ENCODE measurements at places on chromosomes 3 and 15.

DNA sequence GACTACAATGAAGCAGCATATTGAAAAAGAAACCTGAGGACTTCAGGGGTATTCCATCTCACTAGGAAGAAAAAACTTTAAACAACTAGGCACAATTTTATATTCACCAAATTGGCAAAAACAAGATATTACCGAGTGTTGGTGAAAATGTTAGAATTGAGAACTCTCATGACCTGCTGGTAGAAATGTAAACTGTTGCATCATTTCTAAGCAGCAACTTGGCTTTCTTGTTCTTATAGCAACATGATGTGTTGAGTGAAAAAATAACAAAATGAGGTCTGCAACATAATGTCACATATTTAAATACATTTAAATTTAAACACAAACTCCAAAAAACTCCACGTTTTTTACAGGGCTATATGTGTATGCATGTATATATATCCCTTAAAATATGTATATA is 59.0 kb upstream of the SPPL2A start:
- DNase-seq = no peak

DNA sequence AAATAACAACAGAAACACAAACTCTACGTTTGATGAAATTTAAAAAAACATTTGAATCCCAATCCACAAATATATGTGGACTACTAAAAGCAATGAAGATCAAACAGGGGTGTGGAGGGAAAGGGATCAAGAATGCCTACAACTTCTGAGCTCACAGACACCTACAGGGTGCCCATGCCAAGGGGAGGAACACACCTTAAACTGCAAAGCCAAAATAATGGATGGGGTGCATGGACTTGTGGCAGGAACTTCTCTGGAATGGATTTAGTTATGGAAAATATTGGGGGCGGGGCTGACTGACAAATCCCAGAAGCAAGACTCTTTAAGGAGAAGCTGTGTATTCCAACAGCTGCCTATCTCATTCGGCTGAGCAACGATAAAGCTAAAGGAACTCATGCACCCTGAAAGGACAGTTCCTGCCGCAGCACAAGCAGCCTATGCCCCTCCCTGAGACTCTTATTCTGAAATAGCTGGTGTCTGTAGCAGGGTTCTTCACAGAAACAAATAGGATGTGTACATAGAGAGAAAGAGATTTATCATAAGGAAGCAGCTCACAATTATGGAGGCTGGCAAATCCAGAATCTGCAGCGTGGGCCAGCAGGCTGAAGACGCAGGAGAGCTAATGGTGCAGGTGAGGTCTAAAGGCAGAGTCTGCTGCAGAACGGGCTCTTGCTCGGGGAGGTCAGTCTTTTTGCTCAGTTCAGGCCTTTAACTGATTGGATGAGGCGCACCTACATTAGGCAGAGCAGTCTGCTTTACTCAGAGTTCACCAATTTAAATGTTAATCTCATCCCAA is 24.5 kb upstream of the PLA2G4D start:
- DNase-seq = no peak

GRCh38 chr15:93997071-93997658 is 234.2 kb upstream of the MCTP2 start:
- DNase-seq = no peak

- DNase-seq = no peak
Measured at GRCh38 chr15:99703603-99704443, 29.4 kb downstream of the LYSMD4 start.

DNA sequence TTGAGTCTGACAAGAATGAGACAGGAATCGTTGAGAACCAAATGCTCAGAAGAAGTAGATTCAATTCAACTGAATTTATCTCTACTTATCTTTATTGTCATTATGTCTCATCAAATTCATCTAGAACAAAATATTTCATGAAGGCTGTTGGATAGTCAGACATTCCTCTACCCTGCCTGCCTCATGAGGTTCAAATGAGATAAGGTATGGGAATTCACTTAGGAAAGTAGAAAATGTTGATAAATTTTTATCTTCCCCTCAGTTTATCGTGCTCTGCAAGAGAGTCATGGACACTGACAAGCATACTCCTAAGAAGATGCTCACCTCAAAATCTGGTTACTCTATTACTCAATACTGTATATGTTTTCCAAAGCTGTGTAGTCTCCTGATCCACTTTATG is 149.7 kb upstream of the CDIN1 start:
- DNase-seq = no peak

DNA sequence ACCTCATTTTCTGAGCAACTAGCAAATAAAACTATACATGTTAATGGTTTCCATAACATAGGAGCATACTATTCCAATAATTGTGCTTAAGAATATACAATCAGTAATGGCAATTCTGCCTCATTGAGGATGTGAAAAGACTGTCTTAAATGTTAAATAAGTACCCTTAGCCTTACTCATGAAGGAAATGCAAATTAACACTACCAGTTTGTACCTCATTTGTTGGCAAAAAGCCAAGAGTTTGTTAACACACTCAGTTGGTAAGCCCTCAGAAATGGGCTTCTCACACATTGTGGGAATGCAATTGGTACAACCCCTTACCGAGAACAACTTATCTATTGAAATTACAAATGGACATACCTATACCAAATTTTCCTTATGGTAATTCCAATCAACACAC is 9.2 kb upstream of the STT3B start:
- DNase-seq = no peak

- DNase-seq = no peak
Measured at GRCh38 chr15:25882466-25882865, 19.3 kb upstream of the ATP10A start.
